Substantia nigra (tissue), 51 donors: ENCODE measurements at places on chromosomes 2 and 18.

- peak; percentile 83 for DNase-seq
These were observed 70.2 kb upstream of the SH3BP4 start for GRCh38 chr2:234881413-234882241.

DNA sequence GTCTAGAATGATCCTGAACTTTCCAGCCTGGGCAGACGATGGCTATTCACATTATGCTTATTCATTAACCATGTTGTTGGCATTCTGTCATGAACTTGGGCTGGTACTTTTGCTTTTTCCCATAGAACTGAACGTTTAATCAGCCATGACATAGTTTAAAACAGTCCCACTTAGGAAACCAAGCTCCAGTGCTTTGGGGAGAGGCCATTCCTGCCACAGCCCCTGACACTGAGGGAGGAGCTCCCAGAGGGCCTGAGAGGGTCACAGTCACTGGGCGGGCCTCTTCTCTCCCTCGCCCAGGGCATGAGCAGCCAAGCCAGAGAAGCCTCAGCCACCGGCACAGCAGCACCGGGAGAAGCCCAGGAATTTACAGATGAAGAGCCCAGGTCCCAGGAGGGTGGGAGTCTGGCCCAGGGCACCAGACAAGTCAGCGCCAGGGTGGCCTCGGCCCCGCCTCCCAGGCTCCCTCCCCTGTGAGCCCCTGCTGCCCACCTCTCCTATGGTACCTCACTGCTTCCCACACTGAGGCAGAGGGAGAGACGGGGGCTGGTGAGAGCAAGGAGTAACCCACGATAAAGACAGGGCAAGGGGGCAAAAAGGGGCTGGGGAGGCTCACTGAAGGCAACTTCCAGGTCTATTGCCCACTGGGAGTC lies 33.6 kb downstream of the MAL start:
- no peak for DNase-seq

DNA sequence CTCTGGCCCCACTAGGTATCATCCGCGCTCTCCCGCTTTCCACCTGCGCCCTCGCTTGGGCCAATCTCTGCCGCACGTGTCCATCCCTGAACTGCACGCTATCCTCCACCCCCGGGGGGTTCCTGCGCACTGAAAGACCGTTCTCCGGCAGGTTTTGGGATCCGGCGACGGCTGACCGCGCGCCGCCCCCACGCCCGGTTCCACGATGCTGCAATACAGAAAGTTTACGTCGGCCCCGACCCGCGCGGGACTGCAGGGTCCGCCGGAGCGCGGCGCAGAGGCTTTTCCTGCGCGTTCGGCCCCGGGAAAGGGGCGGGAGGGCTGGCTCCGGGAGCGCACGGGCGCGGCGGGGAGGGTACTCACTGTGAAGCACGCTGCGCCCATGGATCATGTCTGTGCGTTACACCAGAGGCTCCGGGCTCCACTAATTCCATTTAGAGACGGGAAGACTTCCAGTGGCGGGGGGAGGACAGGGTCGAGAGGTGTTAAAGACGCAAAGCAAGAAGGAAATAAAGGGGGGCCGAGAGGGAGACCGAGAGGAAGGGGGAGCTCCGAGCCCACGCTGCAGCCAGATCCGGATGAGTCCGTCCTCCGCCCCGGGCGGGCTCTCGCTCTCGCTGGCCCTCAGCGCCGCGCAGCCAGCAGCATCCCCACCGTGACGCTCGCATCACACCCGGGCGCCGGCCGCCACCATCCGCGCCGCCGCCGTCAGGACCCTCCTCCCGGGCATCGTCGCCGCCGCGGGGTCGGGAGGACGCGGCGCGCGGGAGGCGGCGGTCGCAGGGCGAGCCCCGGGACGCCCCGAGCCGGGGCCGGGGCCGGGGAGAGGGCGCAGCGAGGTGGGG lies 664 bp downstream of the NETO1 start:
- DNase-seq, result no peak

GRCh38 chr2:31476511-31477180 lies 62.1 kb upstream of the XDH start:
- DNase-seq, result no peak

GRCh38 chr18:22034276-22034675 lies 135.1 kb upstream of the GATA6 start:
- no peak for DNase-seq
